Diencephalon (tissue), 1 donor: ENCODE measurements at places on chromosomes 2 and 18. TPM values are rescaled to one million over a fixed set of nuclear protein-coding genes. Genes with fewer than 3 reads are reported as not detected.

The FOXD4L1 gene
- total RNA-seq, result 0.69 TPM

The RETREG2 gene
- 85.6 TPM for total RNA-seq

The IL36B gene
- not detected for total RNA-seq

The MC4R gene
- total RNA-seq, result 14.8 TPM
